ENCODE measurements at places on chromosomes 1 and 21.

DNA sequence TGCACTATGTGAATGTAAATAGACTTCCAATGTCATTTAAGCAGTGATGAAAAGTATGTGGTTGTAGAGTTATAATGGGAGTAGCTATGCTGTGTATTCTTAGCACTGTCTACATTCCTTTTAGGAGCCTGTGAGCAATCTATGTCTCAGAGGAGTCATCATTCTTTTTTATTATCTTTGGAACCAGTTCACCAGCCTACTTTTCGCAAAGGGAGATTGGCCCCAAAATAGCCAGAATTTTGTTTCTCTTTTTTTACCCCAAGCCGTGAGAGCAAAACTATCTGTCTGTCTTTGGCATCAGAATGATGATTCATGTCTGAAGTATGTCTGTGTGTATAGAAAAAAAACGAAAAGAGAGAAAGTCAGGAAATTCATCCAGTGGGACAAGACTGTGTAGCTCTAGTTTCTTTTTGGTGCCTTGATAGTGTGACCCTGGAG, 44.2 kb downstream of the OSBPL9 start:
- DNase-seq, result no peak

GRCh38 chr21:31580866-31581276, 78.6 kb upstream of the SOD1 start:
- no peak for DNase-seq

GRCh38 chr21:31128234-31128633, 90.0 kb upstream of the KRTAP19-8 start:
- DNase-seq, result no peak

DNA sequence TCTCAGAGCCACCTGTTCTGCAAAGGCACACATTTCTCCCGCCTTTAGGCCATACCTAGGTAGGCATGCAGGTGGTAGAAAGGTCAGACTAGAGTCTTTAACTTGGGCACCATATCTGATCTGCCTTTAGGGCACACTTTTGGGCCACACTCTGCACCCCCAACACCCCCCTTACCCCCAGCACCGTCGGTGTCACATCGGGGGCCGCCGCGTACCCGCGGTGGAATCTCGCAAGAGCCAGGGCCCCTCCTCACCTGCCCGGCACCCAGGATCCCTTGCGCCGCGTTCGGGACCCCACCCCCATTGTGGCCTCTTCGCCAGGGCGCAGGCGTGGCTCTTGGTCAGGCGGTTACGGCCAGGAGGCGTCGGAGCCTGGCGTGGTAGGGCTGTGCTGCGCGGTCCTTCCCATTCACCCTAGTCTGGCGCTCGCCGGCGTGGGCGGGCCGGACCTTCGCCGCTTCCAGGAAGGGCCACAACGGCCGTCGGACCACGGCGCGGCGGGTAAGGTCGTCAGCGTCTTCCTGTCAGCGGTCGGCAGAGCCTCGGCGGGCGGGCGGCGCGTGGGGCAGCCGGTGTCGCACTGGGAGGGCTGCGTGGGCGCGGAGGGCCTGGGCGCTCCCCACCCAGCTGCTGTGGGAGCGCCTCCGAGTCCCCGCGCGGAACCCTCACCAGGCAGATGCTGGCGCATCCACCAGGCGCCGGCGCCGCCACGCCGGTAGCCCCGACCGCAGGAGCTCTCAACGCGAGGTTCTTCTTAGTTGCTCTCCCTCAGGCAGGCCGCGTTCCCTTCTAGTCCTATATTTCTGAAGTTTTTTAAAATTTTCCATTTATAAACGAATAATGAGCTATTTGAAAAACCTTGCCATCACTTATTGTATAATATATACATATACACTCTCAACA, at the start of gene DNAH14:
DNAH14 (plus strand) TSS at position 341 of the 903 bp plus-strand sequence. CDS start 23,028 bp downstream, outside the sequence.
- DNase-seq, result no peak

GRCh38 chr1:192601143-192601542, 25.6 kb downstream of the RGS1 start:
- no peak for DNase-seq

DNA sequence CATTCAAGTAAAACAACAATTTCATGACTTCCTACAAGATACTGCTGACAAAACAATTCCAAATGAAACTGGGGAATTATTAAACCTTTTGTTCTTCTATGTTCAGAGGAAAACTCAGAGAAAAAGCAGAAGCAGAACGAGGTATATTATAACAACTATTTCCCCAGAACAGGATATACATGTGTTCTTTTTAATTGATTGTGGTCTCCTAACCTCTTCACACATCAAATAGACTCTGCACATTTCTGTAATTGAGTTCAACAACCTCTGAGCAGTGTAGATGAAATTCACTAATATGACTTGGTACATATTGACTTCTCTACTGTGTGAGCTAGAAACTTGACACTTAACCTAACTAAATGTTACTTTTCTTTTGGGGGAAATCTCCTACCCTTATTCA, 584.2 kb downstream of the NEGR1 start:
- DNase-seq, result no peak

DNA sequence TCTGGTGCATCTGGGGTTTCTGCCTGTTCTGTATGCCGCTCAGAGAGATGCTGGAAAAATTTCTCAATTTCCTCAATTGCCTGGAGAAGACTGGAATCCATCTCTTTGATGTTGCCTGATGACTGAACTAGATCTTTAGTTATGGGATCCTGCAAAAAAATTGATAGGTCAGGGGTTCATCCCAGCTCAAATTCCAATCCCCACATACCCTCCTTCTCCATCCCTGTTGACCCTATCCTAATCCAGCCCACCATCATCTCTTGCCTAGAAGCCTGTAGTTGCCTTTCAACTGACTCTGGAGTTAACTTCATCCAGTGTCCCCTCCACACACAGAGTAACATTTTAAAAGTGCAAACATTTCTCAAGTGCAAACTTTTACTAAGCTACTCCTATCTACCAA, at the start of gene KLF18:
KLF18 (minus strand) TSS at position 101 of the 400 bp plus-strand sequence; CDS start at position 101, 0 bp downstream.
- no peak for DNase-seq

- peak; percentile 45 for DNase-seq
Observed at GRCh38 chr21:45572783-45573451, 30.7 kb upstream of the SLC19A1 start.

GRCh38 chr1:223034270-223034798, 108.7 kb downstream of the TLR5 start:
- DNase-seq, result no peak

DNA sequence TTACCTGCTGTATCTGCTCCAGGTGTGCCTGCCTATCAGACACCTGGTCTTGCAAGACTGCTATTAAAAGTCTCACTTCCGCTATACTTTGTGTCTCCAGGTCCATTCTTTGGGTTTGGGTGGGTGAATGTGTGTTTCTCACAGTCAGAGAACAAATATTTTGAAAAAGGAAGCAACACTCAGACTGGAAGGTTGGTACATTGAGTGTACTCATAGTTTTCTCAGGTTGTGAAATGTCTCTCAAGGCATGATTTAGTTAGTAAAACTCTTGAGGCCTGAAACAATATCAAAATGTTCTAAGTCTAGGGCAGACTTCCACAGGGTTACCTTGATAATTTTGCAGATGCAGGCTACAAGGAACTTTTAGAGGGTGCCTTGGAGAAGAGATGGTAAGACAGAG, 429.9 kb upstream of the ZRANB2 start:
- DNase-seq, result no peak

GRCh38 chr21:45839274-45839673, 142.3 kb upstream of the COL6A1 start:
- no peak for DNase-seq

GRCh38 chr1:47941609-47942239, 55.5 kb downstream of the TRABD2B start:
- peak; percentile 28 for DNase-seq
